D721Med (cell line): ENCODE measurements at places on chromosomes 5 and 9.

- no peak for DNase-seq
These were observed 60.0 kb upstream of the SARDH start for GRCh38 chr9:133798160-133798559.

DNA sequence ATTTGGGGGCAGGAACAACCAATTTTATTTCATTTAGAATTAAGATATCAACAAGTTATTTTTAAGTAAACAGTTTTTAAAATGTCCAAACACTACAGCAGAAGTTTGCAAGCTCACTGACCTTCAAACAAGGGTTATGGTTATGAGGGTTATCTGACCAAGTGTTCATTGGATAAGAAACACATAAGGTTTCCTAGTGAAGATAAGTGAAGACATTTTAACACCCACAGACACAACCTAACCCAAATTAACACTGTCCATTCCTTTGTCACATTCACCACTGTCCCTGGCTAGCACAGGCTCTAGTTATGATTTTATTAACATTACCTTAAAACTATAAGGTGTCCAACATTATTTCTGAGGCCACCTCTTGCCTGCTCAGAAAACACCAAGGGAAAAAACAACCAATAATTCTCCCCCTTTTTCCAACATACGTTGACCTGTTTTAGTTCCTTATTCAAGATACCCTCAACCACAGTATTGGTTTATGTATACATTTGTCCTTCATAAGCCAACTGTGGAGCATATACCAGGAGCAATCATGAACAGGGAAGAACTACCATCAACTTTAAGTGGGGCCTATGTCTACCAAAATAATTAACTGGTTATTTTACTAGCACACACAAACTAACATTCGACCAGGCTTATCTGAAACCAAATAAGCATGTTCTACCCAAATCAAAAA is 4.0 kb downstream of the ETF1 start:
- DNase-seq, result no peak

DNA sequence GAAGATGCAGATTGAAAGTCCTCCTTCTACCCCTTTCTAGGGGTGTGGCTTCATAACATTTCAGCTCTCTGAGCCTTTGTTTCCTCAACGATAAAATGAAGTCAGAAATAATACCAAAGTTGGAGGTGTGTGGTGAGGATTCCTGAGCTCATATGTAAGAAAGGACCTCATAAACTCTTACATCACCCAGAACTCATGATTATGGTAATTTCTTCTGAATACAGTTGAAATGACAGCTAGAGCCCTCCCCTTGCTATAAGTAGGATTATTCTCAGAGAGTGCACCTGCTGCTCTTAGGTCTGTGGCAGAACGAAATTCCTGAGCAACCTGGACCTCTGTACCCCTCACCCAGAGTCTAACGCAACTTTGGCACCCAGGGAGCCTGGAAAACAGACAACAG is 291.4 kb upstream of the KLF4 start:
- no peak for DNase-seq

DNA sequence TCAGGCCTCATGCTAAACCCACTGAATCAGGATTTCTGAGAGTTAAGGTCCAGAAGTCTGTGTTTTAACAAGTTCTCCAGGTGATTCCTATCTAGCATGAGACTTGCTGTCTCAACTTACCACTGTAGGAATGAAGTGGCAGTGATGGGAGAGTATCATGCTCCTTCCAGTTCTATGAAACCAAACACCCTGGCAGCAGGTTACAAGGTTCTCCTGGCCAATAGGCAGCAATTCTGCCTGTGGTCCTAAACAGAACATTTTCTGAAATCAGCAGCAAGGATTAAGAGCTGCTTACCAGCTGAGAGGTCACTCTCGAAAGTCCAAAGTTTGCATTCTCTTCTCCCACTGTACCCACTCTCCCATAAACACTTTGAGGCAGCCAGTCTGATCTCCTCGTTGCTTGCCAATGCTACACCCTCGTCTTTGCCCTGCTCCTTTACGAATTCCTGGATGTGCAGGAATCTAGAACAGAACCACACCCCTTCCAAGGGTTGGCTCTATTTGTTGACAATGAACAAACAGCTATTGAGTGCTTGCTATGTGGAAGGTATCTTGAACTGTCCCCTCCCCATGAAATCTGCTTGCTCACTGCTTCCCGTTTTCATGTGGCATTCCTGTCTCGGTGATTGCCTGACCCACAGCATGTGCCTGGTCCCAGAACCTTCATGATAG is 100.5 kb downstream of the TMEM174 start:
- no peak for DNase-seq

GRCh38 chr9:135146241-135146640 is 58.8 kb downstream of the OLFM1 start:
- no peak for DNase-seq

DNA sequence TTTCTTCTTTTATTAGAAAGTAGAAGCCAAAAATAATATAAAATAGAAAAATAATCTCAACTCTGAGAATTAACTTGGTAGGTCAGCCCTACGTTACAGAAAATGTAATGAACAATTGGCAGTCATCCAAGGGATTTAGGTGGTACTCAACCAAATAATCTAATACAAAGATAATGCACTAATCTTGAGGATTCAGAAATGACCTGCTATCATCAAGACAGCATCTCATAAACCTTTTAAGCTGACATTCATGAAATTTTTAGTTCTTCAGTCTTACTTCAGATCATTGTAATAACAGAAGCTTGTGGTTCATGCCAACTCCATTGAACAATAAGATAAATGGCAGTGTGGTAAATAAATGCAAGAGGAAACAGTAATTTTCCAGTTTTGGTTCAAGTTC is 1058.0 kb downstream of the MAT2B start:
- DNase-seq, result no peak

- DNase-seq, result no peak
These were observed 54.5 kb downstream of the ADAM19 start for GRCh38 chr5:157520911-157521703.

- no peak for DNase-seq
These were observed 66.5 kb upstream of the SPIN1 start for GRCh38 chr9:88321764-88322163.

- DNase-seq, result no peak
These were observed 51.5 kb downstream of the CCDC192 start for GRCh38 chr5:127754706-127755105.

GRCh38 chr5:177232761-177233160 is 70.8 kb downstream of the RAB24 start:
- no peak for DNase-seq

DNA sequence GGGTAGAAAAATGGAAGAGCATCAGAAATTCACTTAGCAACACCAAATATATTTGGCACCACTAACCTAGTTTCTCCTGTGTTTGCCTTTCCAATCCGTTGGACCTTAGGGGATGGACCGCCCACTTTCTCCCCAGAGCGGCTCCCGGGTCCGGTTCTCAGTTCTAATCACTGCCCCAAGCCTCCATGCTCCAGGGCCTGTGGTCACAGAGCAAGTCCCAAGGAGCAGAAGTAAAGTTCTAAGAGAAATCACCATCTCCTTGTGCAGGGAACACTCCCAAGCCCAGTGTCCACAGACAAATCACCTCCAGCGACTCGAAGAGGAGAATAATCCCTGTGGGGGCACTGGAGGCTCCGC is 728 bp upstream of the SLC1A1 start:
- no peak for DNase-seq

DNA sequence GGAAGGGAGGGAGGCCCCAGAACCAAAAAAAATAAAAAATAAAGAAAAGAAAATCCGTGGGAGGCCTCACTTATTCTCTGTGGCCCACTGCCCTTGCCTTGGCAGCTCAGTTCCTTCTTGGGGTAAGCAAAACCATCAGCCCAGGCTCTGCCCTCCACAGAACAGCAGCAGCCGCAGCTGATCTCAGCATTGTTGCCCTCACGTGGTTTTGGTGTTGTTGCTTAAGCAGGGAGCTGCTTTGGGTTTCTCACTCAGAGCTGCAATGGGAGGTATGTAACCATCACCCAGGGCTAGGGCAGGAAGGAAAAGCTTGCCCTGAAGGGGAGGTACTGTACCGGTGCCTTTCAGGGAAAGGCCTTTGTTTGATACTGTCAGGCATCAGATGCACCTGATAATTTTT is 374.7 kb upstream of the WWC1 start:
- DNase-seq, result no peak

GRCh38 chr9:107158321-107158720 is 124.8 kb upstream of the RAD23B start:
- no peak for DNase-seq

DNA sequence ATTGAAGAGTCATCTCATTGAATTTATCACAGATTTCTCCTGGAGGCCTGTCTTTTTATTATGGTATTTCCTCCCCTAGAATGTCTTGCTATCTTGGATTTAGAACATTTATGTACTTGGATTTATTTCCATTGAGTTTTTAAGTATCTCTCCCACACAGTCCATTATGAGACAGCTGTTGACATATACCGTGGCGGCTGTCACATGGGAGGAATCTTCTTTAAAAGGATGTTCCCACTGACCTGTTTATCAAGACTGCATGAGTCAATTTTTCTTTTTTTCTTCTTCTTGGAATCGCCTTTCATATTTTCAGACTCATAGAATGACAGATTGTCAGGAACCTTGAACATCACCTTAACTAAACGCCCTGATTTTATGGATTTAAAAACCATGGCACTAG is 2.9 kb upstream of the CAVIN4 start:
- no peak for DNase-seq

GRCh38 chr9:3526997-3527940 is 1.5 kb upstream of the RFX3 start:
- no peak for DNase-seq

DNA sequence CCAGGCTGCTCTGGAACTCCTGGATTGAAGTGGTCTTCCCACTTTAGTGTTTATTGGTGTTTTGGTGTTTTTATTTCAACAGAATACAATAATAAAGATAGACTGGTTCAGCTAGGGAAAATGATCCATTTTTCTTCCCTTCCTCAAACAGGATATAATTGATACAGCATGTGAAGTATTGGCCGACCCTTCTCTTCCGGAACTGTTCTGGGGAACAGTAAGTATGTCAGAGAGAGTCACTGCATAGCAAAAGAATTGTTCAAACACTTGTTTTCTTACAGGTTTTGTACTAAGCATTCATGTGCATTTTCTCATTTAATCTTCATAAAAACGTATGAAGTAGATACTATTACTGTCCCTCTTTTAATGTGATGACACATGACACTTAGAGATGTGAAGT is 31.6 kb downstream of the NUP188 start:
- no peak for DNase-seq

DNA sequence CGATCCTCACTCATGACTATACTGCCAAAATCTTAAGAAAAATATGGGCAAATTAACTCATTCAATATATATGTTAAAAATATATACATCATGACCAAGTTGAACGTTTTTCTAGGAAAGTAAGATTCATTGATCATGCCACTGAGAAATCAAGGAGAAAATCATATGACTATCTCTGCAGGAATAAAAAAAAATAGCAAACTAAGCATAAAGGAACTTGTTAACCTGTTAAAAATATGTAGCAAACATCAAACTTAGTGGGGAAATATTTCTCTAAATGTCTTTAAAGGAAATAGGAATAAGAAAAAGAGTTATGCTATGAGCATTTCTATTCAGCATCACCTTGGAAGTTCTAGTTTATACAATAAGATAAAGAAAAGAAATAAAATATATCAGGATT is 302.4 kb downstream of the GLIS3 start:
- no peak for DNase-seq

GRCh38 chr5:16869821-16870796 is 66.0 kb downstream of the MYO10 start:
- no peak for DNase-seq

DNA sequence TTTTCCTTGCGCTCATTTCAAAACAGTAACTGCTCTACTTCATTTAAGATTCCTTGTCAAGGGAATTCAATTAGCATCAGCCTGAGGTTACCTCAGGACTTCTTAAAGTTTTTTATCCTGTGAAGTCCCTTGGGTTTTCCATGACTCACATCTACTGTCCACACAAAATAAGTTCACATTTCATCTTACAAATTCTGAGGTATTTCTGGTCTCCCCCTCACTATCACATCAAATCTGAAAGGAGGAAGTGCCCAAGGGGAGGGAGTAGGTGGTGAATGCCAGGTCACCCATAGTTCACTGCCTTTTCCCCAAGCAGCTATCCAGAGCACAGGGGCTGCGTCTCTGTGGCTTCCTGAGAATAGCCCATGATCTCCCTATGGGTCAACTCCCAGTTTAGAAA is 227.1 kb upstream of the NREP start:
- DNase-seq, result no peak

- no peak for DNase-seq
These were observed 1.2 kb upstream of the PHAX start for GRCh38 chr5:126599499-126599898.
